Stimulated activated CD8-positive, alpha-beta memory T cell treated with anti-CD3 and anti-CD28 coated beads, Interleukin-4, amount 100 ng/mL, for 24 hours (primary cell): ENCODE measurements at places on chromosomes 5 and 9.

DNA sequence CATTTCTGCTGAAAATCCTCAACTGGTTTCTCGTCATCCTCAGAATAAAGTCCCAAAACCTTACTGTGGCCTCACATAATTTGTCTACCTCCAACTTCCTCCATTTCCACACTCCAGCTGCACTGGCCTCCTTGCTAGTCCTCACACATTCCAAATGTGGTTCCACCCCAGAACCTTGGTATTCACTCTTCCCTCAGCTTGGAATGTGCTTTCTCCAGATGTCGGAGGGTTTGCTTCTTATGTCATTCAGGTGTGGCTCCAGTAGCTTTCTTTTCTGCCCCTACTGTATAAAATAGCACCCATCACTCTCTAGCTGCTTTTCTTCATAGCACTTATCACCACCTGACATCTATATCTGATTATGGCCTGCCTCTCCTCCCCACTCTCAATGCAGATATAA lies 102.5 kb upstream of the IFNK start:
- DNase-seq = no peak

DNA sequence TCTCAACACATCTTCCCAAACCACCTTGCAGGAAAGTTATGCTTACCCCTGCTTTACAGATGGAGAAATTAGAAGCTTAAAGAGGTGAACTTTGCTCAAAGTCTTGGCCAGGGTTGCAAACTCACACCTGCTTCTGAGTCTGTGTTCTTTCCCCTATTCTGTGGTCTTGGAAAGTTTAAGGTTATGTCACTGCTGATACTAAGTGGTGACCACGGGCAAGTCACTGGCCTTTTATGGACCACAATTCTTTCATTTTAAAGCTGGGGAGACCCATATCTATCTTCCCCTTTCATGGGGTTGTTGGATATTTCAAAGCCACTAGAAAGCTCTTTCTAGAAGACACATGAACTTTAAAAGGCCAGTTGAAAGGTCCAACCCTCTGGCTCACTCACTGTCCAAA lies 95.4 kb upstream of the KLF4 start:
- DNase-seq = no peak

DNA sequence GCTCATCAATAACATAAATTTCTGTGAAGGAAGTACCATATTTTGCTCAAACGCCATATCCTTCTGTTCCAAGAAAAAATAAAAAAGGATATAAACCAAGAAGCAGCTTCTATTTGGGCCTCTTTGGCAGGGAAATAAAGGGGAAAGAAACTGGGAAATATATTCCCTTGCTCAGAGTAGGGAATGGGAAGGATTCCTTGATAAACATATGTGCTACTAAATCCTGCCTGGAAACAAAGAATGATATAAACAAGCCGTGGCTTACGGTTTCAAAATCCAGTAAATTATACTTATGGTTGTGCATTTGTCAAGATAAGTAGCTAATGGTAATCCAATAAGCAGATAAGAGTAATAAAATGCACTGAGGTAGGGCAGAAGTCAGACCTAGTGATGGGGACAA lies 481.6 kb downstream of the NTRK2 start:
- no peak for DNase-seq

GRCh38 chr5:126848253-126848652 lies 71.3 kb downstream of the LMNB1 start:
- no peak for DNase-seq

- DNase-seq = no peak
Observed at GRCh38 chr5:1724822-1725602, 74.6 kb downstream of the MRPL36 start.

GRCh38 chr9:113807173-113808061 lies 68.7 kb upstream of the ZNF618 start:
- DNase-seq = peak; percentile 8

GRCh38 chr9:23586906-23587305 lies 239.1 kb downstream of the ELAVL2 start:
- DNase-seq = no peak

- DNase-seq = no peak
Observed at GRCh38 chr5:168568738-168569137, 10.4 kb downstream of the PANK3 start.

DNA sequence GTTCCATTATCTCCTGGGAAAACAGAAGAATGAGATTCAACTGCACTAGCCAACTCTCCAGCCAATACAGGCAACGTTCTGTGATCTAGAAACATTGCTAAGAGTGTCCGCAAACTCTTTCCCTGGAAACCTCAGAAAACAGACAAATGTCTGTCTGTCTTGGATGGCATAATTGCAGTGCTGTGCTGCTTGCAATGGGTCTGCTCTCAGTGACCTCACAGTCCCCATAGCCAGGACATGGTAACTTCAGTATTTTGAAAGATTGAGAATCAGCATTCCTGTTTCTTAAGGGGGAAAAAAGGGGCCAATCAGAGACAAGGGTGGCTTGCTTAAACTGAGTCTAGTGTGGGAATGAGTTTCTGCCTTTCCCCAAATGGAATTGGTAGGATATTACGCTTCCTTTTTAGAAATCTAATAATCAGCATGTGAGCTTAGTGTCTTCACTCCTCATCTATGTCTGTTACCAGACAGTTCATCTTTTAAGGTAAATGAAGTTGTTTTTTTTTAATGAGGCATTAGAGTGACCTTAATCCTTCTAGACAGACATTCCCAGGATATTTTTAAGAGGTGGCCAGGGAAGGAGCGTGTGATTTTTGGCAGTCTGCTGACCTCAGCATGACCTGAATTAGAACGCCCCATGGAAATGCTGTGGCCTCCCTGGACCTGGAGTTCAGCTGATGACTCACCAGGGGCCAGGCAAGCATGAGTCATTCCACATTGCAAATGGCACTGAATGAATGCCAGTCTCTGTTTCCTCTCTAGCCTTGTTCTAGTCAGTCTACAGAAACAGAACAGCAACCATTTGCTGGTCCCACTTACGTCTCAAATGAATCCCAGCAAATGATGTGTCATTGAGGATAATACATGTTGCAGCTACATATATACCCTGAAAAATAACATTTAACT lies 210.2 kb upstream of the ACTBL2 start:
- DNase-seq = no peak

- no peak for DNase-seq
Observed at GRCh38 chr5:163362840-163363371, 74.5 kb upstream of the CCNG1 start.

- no peak for DNase-seq
Observed at GRCh38 chr5:40554054-40554453, 125.7 kb upstream of the PTGER4 start.

GRCh38 chr5:14156290-14156649 lies 13.1 kb downstream of the TRIO start:
- no peak for DNase-seq

GRCh38 chr5:88888848-88889188 lies 5.8 kb upstream of the MEF2C start:
- DNase-seq = no peak

- DNase-seq = no peak
Observed at GRCh38 chr5:75116856-75117255, 64.5 kb upstream of the GCNT4 start.

GRCh38 chr5:66655395-66656324 lies 59.5 kb downstream of the MAST4 start:
- no peak for DNase-seq

- DNase-seq = no peak
Observed at GRCh38 chr9:137056739-137057415, 3.0 kb upstream of the ENTPD2 start.

GRCh38 chr9:77848404-77848803 lies 183.2 kb downstream of the GNAQ start:
- DNase-seq = no peak

DNA sequence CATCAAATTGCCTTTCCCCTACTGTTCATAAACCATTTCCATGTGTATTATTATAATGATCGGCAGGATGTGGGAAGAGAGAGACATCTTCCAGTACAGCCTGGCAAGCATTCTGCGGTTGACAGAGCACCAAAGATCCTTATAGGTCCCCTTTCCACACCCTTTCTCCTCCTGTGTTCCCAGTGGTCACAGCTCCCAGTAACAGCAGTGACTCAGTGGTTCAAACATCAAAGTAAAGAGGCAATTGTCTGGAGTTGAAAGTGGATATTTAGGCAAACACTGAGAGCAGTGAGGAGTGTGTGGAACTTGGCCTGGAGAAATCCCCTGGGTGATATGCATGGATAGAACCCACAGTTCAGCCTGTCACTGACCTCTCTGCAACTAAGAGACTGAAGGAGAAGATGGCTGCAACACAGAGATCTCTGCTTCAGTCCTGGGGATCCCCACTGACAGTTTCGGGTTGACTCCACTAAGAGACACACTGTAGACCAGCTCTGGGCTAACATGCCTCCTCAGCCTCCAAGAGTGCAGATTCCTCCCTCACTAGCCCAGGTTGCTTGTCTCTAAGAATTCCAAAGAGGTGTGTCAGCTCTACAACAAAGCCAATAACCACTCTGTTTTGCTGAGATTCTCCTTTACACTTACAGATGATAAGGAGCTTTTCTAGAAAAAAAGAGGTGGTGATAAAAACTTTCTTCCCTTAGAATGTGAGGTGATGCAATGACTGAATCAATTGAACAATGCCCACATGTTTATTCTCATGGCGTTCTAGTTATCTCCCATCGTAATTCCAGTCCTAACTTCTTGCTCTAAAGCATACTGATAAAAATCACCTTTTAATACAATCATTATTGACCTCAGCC lies 94.4 kb upstream of the IL6ST start:
- no peak for DNase-seq

DNA sequence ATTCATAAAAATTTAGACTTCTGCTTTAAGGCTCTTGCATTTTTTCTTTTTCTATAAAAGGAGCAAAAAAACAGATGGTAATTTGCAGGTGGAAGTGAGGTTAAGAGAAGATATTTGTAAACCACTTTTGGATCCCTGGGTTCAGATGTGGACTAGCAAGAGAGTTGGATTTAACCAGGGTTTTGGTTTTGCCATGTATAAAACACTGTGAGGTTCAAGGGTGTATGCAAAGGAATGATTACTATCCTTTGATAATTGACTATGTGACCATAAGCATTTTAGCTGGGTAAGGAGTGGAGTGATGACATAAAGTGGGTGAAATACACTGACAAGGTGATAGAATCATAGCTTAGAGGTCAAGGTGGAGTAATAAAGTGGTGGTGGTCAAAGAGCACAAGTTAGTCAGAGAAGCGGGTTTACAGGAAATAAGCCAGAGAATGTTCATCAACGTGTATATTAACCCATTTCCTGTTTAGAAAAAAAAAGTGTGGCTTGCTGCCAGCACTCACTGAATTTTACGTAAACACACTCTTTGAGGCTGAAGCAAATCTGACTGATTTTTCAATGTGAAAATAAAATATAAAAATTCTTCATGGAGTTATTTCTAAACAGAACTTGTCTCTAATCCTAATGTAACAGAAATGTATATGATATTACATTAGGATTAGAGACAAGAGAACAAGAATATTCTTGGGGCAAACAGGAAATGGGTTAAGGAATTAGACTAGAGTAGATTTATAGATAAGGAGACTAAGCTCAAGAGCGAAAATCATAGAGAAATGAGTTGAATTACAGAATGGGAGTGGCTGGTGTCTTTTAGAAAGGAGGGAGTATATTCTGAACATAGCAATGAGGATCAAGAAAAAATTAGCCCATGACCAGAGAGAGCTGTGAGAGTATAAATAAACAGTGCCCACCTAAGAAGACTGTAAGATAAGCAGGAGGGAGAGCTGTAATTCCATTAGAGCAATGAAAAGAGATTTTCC lies 74.5 kb downstream of the CDKN2A start:
- DNase-seq = no peak

- DNase-seq = no peak
Observed at GRCh38 chr9:134548618-134549017, 93.0 kb upstream of the COL5A1 start.

DNA sequence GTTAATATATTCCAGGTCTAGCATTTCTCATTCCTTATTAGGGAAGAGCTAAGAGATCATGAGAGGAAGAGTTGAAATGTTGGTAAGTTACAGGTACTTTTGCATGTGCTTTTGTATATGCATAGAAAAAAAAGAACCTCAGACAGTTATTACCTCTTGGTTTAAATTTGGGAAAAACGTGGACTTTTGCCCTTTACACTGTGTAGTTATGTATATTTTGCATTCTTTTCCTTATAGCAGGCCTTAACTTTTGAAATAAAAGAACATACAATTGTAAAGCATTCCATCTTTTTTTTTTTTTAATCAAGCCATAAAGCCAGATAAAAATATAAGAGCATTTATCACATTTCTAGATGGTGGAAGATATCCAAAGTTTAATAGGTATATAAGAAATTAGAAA lies 61.4 kb downstream of the RIC1 start:
- no peak for DNase-seq

GRCh38 chr5:116237917-116238500 lies 153.2 kb downstream of the COMMD10 start:
- DNase-seq = no peak

- no peak for DNase-seq
Observed at GRCh38 chr5:16554110-16554509, 62.7 kb downstream of the RETREG1 start.

GRCh38 chr9:87676976-87677775 lies 48.7 kb upstream of the CTSL start:
- DNase-seq = no peak

- DNase-seq = peak; percentile 38
Observed at GRCh38 chr9:126326228-126327005, at the start of gene MVB12B. Gene MVB12B (plus strand): TSS chr9:126326829. CDS start chr9:126326930, 101 bp downstream.

DNA sequence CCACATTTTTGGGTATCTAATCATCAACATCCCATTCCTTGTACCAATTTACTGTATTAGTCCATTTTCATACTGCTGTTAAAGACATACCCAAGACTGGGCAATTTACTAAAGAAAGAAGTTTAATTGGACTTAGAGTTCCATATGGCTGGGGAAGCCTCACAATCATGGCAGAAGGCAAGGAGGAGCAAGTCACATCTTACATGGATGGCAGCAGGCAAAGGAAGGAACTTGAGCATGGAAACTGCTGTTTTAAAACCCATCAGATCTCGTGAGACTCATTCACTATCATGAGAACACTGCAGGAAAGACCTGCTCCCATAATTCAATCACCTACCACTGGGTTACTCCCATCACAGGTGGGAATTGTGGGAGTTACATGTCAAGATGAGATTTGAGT lies 95.4 kb upstream of the SLCO6A1 start:
- no peak for DNase-seq

- no peak for DNase-seq
Observed at GRCh38 chr9:20593537-20593936, 28.8 kb downstream of the MLLT3 start.

GRCh38 chr9:107153336-107153735 lies 129.7 kb upstream of the RAD23B start:
- no peak for DNase-seq

DNA sequence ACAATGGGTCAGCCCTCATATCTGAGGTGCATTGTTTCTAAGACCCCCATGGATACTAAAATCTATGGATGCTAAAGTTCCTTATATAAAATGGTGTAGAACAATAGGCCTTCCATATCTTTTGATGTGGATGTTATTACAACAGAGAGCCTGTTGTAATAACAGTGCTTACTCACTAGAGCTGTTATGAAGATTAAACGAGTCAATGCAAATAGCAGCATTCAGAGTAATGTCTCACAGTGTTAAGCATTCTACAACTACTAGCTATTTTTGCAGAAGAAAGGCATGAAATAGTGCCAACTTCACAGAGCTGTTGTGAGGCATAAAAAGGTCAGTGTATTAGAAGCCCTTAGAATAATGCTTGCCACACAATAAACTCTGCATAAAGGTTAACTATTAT lies 13.0 kb downstream of the CHSY3 start:
- DNase-seq = no peak

GRCh38 chr9:72589667-72590521 lies 68.5 kb downstream of the TMC1 start:
- DNase-seq = no peak

- no peak for DNase-seq
Observed at GRCh38 chr5:17340379-17340778, 122.9 kb downstream of the BASP1 start.

- DNase-seq = no peak
Observed at GRCh38 chr5:124088289-124089032, 576.5 kb downstream of the CSNK1G3 start.
